ENCODE measurements at places on chromosomes 16 and 17.

DNA sequence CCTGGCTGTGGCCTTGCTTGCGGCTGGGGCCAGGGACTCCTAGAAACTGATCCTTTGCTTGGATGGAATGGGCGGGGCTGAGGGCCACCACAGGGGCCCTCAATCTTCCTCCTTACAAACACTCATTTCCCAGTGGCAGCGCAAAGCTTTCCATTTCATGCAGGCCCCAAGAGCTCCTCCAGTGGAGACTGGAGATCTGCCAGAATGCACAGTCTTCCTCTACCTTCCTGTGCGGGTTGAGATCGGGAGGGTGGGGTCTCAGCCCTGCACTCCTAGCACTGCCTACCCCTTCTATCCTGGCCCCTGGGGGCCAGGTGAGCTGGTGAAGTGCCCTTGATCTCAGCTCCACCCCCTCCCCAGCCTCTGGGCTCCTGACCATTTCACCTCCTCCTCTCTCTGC is 1.7 kb downstream of the NRN1L start:
- DNase-seq = no peak

DNA sequence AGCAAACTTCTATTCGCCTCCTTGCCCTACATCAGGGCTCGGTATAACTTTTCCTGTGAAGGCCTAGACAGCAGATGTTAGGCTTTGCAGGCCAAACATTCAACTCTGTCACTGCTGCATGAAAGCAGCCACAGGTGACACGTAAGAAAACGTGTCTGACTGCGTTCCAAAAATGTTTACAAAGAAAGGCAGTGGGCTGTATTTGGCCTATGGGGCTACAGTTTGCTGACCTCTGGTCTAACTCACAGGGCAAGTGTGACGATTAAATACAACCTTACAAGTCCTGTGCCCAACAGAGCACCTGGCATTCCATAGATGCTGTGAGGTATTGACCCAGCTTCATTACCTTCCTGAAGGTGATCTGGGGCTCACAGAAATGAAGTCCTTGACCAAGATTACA is 79.4 kb downstream of the USP31 start:
- no peak for DNase-seq

GRCh38 chr17:11506635-11507034 is 91.6 kb upstream of the DNAH9 start:
- DNase-seq = no peak

DNA sequence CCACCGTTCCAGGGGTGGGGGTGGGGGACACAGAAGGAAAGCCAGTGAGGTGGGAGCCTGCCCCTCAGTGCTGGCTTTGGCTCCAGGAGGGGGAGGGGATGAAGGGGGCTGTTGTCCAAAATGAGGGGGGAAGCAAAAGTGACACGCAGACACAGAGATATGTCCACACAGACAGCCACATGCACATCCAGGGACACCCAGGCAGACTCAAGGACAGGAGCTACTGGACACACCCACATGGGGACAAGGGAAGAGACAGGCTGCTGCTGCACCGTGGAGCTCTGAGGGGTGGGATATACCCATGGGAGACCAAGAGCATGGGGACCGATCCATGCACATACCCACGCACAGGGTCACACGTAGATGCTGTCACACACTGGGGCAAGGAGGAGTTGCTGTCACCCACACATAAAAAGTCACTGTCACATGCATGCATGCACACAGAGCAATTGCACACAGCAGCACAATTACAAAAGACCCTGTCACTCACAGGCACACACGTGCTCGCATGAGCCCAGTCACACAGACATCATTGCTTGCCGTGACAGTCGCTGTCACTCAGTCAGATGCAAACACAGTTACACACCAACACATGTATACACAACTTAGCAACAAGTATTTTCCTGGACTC is 1.3 kb downstream of the THRA start:
- DNase-seq = no peak

DNA sequence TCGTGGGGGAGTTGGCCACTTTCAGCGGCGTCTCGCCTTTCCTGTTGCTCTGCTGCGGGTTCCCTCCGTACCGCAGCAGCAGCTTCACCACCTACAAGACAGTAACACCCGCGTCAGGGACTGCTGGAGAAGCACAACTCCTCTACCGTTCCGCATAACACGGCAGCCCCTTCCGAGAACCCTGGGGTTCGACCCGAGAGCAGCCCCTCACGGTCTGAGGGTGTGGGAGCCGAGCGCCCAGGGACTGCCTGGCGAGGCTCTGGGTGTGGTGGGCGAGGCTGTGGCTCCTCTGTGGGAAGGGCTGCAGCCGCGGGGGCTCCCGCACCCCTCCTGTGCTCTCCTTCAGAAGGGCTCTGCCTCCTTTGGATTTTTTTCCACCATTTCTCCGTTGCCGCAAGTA is 68.6 kb downstream of the ZNF778 start:
- no peak for DNase-seq

- no peak for DNase-seq
These were observed 560 bp downstream of the EFNB3 start for GRCh38 chr17:7705269-7706255.

- no peak for DNase-seq
These were observed 220.8 kb upstream of the TNRC6C start for GRCh38 chr17:77737442-77738265.

DNA sequence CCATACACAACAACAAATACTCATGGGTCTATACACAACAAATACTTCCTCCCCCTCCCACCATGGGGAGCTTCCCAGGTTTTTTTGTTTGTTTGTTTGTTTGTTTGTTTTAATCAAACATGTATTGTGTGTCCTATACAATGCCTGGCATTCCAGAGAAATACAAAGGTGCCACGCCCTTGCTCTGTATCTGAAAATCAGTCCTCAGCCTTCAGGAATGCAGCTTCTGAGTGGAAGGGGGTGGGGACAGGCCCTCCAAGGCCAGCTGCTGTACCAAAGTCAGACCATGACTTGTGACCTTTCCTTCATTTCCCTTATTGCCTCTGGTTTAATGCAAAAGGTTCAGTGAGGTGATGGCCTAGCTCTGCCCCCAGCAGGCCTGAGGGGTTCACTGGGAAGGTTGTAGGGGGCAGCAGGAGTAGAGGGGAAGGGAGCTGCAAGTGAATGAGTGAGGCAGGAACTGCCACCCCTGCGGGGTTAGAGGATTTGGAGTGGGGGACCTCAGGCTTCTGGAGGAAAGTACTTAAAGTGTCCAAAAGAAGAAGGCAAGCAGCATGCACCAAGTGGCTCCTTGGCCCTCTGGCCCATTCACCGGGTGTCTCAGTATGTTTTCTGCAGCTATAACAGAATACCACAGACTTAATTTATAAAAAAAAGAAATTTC is 105.2 kb downstream of the CLEC16A start:
- DNase-seq = no peak

- no peak for DNase-seq
These were observed 3.6 kb downstream of the GRIN2C start for GRCh38 chr17:74856112-74856511.

DNA sequence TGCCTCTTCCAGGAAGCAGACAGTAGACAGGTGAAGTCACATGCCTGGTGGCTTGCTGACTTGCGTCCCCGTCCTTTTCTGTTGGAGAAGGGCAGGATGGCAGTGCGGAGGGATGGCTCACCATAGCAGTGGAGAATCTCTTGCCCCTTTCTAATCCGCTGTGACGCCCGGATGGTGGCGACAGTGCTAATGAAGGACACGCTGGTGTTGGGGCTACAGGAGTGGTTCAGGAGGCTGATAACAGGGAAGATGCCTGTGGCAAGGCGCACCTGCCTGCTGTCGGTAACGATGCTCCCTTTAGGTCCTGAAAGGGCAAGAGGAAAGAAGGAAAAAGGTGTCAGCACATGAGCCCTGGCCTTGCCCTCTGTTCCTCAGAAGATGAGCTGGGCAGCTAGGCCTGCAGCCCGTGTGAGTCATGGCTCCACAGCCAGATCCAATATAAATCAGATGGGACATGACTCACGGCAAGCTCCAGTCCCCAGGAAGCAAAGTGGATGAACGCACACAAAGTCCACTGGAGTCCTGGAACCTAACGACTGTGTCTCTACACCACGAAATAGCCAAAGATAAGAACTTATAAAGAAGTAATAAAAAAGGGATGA is 25.5 kb downstream of the SERPINF1 start:
- peak; percentile 88 for DNase-seq

DNA sequence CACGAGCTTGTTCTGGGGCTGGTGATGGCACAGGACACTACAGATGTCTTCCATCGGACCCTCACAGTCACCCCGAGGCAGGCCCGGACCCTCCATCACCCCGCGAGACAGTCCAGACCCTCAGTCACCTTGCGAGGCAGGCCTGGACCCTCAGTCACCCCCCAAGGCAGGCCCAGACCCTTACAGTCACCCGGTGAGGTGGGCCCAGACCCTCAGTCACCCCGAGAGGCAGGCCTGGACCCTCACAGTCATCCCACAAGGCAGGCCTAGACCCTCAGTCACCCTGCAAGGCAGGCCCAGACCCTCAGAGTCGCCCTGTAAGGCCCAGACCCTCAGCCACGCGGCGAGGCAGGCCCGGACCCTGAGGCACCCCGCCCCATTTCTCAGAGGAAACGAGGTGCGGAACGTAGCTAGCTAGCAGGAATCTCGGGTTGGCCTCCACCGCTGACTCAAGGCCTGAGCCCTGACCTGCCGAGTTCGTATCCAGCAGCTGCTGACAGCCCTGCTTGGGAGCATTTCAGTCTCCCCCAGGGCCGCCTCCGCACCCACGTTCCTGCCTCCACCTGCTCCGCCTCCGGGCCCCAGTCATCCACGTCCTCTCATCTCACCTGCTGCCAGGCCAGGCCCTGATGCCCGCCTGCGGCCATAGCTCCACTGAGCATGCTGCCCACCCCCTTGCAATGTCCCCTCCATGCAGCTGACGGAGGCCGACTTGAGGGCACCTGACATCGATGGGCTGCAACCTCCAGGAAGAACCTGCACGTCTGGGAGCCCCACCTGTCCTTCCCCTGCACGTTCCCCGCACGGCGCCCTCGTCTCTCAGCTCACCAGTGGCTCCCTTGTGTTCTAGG is 28.7 kb downstream of the RPH3AL start:
- DNase-seq = no peak

DNA sequence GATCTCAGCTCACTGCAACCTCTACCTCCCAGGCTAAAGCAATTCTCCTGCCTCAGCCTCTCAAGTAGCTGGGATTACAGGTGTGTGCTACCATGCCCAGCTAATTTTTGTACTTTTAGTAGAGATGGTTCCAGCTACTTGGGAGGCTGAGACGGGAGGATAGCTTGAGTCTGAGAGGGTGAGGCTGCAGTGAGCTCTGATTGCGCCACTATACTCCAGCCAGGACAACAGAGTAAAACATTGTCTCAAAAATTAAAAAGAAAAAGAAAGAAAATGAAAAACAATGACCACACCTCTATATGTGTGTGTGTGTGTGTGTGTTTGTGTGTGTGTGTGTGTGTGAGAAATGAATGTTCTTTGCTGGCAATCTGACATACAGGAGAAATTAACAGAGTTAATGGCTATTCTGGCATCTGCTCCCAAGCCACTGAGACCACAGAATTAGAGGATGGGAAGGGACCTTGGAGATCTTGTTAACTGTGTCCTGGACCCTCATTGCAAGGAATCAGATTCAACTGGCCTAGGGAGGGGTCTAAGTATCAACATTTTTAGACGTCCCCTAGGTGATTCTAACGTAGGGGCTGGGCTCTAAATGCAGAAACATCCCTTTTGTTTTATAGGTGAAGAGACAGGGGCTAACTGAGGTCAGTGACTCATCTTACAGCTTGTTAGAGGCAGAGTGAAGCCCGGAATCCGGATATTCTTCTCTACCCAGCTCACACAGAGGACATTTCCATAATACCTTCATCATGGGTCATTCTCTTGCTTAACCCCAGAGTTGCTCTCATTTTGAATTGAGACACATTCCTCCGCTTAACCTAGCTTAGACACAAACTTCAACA is 16.4 kb upstream of the MARCHF10 start:
- DNase-seq = no peak

GRCh38 chr17:73232587-73233373 is 28.9 kb downstream of the CPSF4L start:
- no peak for DNase-seq

GRCh38 chr17:69062860-69063581 is 2.3 kb upstream of the ABCA9 start:
- DNase-seq = no peak

- no peak for DNase-seq
These were observed 13.1 kb downstream of the MAP2K6 start for GRCh38 chr17:69427486-69428197.

GRCh38 chr16:47492428-47493377 is 31.6 kb downstream of the PHKB start:
- no peak for DNase-seq

DNA sequence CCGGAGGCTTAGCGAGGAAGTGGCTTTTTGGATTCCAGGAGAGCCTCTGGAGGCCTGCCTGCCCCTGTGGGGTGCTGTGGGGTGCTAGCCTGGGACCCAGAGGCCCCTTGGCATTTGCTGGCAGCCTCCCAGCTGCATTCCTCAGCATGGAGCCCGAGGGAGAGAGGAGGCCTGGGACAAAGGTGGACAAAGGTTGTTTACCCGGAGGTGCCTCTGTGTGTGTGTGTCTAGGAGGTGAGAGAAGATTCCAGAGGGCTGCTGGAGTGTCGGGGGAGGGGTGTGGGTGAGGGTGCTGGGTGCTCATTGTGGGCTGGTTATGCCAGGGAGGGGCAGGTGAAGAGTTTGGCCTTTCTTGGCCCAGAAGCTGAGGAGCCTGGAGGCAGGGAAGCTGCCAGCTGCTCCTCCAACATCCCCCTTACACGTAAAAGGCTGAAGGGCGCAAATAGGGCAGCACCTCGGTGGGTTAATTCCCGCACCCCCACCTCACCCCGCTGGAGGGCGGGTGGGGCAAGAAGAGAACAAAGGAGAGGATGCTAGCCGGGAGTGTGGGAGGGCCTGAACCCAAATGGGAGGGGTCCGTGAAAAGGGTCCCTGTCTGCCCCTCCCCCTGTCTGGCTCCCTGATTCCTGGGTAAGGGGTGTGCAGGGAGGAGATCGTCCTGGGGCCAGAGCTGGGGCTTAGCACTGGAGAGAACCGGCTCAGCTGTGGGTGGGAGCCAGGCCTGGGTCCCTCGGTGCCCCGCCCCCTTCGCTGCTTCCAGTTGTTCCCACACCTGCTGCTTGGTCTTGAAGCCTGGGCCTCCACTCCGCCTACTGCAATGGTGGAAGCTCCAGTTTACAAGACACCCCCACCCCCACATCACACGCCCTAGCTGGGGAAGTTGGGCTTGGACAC is 9.9 kb downstream of the HEXIM2 start:
- no peak for DNase-seq

GRCh38 chr16:49932946-49933345 is 77.0 kb upstream of the ZNF423 start:
- no peak for DNase-seq

DNA sequence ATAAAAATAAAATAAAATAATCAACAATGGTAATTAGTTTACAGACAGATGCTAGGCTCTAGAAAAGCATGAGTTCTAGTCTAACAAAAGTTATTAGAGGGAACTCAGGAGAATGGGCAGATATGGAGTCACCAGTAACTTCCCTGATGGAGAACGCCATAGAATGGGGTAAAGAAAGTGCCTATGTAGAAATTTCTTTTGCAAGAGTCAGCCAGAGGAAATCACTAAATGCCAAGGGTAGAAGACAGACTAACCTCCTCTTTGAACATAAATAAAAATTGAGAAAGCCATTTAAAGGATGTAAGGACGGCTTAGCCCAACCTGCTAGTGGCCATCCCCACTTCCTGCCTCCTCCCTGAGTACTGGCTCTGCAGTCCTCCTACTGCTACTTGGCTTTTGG is 141.6 kb downstream of the VPS53 start:
- DNase-seq = no peak
